CD4-positive, alpha-beta T cell treated with Interleukin-21 for 1 hour (primary cell): ENCODE measurements at places on chromosomes 11 and 22.

DNA sequence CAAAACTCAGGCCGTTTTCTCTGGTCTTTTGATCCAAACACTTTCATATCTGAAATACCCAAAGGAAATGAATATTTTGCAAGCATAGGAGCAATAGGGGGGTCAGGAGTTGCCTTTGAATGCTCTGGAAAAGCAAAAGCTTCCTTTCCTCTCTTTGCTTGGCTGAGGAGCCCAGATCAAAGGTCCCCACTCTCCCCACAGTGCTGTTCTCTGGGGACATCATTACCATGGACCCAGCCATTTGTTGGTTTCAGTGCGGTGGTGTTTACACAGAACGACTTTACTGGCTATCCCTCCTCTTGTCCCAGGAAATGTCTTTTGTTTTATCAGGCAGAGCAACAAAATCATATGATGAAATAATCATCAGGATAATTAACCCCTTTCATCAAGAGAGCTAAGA is 1089.1 kb downstream of the TBC1D22A start:
- DNase-seq: no peak

DNA sequence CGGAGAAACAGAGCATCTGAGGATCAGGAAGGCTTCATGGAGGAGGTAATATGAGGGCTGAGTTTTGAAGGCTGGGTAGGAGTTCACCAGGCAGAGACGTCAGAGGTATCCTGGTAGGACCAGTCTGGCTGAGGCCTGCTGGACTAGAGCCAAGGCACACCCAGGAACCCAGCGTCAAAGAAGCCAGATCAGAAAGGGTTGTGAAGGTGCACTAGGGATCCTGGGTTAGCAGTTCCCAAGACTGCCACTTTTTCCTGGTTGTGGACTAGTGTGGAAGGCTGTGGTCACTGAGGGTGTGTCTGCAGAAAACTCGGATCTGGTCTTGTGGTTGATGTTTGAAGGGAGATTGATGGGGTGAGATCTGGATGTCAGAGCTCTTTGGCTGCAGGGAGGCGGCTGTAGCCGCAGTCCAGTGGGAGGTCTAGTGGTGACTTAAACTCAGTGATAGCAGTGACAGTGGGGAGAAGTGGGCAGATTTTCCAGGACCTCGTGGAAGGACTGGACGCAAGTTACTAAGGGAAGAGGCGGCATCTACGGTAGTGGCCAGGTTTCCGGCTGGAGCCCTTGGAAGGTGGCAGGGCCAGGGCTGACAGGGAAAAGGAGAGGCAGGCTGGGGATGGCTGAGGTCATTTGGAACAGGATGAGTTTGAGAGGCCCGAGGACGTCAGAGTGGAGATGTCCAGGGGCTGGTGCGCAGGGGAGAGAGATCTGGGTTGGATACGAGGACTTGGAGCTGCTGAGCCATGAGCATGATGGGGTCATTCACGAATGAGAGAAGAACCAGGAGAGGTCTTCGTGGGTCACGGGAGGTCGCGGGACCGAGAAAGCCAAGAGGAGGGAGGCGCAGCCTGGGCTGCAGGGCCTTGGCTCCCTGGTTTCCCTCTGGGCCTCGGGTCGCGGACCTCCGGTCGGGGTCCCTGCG is 10.9 kb downstream of the RELA start:
- no peak for DNase-seq

DNA sequence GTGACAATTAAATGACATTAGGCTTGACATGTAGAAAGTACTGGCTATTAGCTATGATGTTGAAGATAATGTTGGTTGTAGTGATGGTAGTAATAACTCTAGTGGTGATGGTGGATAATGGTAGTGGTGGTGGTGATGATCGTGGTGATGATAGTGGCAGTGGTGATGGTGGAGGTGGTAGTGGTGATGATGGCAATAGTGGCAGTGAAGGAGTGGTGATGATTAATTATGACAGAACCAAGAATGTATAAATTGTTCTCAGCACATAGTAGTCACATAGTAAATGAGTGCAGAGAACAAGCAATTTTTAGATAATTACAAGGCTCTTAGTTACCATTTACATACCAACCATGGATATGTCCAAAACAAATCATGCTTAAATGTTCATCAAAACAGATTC is 5.3 kb upstream of the CD44 start:
- DNase-seq: no peak

GRCh38 chr11:35324183-35324886 is 95.0 kb downstream of the SLC1A2 start:
- DNase-seq: no peak

- no peak for DNase-seq
Measured at GRCh38 chr11:36361901-36362391, 65.9 kb downstream of the PRR5L start.

DNA sequence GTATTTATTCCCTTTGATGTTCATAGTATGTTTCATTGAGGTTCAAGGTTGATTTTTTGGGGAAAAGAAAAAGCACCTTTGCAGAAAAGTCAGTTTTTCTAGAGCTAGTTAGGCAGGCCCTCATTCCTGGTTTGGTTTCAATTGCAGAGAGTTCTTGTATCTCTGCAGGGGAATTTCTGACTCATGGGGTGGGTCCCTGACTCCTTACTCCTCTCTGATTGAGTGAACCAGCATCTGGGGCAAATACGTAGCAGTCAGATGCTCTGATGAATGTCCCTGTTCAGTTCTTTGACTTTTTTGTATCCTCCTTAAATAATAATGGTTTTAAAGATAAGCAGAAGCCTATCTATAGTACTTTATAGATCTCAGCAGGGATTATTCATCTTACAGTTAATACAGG is 7.7 kb upstream of the NCR3LG1 start:
- DNase-seq: no peak

DNA sequence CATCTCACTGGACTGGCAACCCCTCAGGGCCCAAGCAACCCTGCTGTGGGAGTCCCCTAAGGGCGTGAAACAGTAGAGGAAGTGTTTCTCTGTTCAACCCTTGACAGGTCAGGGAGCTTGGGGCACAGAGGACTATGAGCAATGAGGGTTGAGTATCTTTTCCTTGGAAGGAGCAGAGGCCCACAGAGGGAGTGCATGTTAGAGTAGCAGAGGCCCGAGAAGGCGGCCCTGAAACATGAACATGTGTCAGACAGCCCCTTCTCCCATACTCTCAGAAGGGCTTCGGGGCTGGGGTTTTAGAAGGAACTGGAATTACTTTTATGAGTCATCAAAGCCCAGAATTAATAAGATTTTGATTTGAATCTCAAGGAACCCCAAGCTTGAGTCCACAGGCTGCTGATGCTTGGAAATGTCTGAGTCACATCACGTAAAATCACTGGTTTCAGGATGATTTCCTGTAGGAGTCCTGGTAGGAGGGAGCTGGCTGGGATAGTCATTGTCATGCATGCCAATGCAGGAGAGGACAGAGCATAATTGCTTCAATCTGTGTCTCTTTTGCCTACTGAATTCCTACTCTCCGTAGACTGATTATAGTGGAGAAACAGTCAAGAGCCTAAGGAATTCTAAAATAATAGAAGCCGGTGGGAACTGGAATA is 22.6 kb downstream of the C11orf71 start:
- DNase-seq: no peak

- DNase-seq: no peak
Measured at GRCh38 chr22:43506487-43506886, 94.7 kb downstream of the MPPED1 start.

DNA sequence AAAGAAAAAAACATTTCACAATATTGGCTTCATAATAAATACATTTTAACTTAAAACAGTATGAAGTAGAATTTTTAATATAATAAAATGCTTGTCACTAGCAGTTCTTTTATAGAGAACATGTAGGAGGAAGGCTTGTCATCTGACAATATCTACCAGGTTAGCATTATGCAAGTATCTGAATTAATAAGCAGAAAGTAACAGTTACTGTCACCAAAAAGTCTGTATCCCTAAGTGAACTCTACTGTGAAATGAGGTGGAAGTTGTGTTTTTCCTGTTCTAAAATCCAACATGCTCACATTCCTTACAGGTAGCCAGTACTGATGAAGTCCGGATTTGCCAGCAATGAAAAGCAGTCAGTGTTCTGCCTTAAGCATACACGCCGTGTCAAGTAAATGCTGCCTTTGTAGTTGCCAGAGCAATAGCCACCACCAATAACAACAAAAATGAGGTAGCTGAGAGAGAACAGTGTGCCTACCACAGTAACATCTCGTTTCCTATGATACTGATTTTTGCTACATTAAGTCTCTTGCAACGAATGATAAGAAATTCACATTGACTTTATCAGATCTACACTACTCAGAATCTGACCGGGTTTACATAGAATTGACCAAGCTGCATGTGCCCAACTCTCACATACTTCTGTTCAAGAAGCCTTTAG is 95.5 kb downstream of the SIK3 start:
- DNase-seq: peak; percentile 45
